ENCODE measurements at places on chromosomes 5 and 9.

DNA sequence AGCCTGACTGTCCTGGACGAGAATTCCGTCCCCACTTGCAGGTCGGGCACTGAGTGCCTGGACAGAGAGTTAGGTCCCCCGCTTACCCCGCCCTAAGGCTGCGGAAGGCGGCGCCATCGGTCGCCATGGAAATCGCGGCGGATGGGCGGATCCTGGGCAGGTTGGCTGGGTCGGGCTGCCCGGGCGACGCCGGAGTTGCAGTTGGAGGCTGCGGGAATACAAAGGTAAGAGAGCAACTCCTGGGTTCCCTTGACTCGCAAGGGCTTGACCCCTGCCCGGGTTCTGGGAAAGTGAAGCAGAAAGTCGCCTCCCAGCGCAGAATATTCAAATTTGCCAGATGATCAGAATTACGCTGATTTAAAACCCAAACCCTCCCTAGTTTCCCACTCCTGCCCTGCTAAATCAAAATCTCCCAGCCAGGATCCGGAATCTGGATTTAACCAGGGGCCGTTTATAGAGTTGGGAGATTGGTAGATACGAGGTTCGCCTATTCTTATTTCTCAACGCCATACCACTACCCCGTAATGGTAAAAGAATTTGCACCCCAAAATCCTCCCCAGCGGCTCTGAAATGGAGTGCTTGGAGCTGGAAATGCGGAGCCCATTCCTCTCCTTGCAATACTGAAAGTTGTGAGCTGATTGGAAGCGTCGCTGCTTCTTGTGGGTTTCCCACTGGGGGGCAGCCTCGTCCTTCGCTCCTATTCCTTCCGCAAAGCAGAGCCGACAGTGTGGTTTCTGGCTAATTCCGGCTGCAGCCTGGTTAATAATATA is 156.4 kb upstream of the RASEF start:
- no peak for DNase-seq

DNA sequence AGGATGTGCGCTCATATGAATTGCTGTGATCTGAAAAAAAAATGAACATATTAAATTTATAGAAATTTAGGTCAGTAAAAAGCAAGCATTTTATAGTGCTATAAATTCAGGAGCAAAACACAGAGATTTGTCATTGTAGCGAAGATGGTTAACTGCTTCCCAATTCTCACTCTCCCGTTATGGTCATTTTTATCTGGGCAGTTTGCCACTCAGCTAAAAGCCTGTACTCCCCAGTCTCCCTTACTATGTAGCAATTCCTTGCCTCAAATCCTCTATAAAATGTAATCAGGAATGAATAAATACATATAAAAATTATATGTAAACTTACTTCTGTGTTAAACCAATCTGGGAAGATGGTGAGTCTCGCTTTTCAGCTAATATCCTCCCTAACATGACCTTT is 471.5 kb downstream of the HINT1 start:
- DNase-seq: no peak

DNA sequence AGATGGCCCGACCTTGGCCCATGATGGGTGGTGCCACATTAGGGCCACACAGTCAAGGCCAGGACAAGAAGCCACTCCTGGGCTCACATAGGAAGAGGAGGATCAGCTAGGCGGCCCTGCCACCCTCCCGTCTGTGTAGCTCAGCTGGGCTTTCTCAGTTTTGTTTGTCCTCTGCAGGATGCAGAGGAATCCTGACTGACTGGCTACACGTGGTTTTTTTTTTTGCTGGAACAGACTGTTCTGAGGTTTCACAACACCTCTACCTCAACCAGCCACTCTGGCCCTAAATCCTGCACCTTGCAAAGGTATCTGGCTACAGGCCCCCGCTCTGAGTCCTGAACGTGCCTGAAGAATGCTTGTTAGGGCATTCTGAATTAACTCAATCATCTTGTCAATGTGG is 88.3 kb upstream of the MSX2 start:
- DNase-seq: no peak

- DNase-seq: no peak
Measured at GRCh38 chr9:82010711-82011110, 22.1 kb downstream of the SPATA31D1 start.

GRCh38 chr5:158857976-158858375 is 241.7 kb downstream of the EBF1 start:
- no peak for DNase-seq

DNA sequence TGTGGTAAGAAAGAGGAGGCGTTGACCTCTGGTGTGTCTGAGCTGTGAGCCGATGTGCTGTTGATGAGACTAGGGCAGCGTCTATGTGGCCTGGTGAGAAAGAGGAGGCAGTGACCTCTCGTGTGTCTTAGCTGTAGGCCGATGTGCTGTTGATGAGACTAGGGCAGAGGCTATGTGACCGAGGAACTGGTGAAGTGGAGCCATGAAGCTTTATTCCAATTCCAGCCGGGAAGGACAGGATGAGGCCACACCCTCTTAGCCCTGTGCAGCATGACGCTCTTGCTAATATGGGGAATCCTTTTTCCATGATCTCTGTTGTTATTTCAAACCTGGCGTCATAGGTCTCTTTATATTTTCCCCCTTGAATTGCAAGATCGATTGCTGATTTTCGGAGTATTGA is 172.4 kb downstream of the GOLPH3 start:
- no peak for DNase-seq

DNA sequence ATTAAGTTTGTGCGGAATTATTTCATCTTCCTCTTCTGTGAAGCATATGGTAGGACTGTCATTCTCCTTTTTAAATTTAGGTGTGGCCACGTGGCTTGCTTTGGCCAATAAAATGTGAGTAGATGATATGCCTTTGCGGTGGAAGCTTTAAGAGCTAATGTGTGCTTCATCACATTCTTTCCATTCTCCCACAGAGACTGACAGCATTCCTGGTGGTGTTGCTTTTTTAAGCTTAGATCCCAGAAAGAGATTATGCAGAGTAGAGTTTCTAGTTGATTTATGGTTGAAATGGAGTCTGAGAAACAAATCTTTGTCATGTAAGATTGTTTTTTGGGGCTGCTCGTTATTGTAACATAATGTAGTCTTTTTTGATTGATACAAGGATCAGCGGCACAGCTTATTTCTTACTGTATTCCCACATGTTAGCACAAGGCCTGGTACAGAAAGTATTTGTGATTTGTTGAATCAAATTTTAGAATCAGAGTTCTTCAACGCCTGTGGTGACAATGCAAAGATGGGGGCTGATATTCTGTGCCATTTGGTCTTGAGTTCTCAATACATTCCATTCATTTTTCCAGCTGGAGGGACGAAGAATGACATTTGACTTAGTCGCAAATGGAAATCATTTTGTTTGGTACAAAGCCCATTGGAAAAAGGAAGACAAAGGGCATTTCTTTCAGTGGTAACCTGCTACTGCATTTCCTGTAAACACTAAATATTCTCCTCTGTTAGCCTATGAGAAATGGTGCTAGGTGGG is 209.9 kb upstream of the VLDLR start:
- no peak for DNase-seq

- DNase-seq: no peak
Measured at GRCh38 chr5:118551031-118551430, 437.3 kb downstream of the DTWD2 start.

- DNase-seq: no peak
Measured at GRCh38 chr9:68509689-68510088, 31.0 kb downstream of the TMEM252 start.

GRCh38 chr5:179439181-179439985 is 94.1 kb upstream of the ADAMTS2 start:
- no peak for DNase-seq

DNA sequence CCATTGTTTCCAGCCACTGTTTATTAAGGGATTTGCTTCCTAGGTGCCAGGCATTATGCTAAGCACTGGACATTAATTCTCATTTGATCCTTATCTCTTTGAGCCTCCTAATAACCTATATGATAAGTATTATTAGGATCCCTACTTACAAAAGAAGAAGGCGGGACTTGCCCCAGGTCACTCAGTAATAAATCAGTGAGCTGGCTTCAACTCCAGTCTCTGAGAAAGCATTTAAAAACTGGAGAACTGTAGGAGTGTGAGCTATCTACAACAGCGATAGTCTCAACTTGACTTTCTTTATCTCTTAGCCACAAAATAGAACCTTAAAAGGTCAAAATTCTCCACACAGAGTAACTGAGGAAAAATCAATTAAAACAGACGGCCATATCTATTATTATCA is 155.0 kb downstream of the GNAQ start:
- DNase-seq: no peak

GRCh38 chr5:109691996-109692395 is 2.3 kb downstream of the MAN2A1 start:
- no peak for DNase-seq
